ENCODE measurements at places on chromosomes 1 and 21.

- no peak for DNase-seq
Measured at GRCh38 chr1:248904437-248905216, 1.4 kb upstream of the PGBD2 start.

DNA sequence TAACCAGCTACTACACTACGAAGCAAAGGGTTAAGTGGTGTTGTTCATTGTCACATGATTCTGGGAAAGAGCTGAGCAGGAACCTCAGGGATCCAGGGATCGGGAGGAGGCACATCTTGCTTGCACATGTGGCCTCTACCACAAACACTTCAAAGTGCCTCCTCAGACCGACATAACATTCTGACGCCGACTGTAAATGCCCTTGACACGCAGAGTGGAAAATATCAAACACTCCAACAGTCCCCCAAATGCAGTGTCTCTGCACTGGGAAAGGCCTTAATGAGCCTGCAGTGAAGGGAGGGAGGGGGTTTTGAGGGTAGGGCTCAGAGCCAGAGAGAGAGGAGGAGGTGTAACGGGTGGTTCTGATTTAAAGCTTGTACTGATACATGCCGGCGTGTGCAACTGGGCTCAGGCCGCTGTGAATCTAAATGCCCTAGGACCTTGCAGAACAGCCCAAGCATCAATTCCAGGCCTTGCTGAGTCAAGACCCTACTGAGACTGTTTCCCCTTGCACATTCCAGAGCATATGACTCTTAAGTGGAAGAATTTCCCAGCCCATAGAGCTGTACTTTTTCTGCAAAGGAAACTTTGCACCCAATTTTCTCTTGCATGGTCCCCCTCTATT, 163.7 kb downstream of the NTMT2 start:
- DNase-seq: peak; percentile 99

- peak; percentile 97 for DNase-seq
Measured at GRCh38 chr1:114320586-114320985, 166.9 kb upstream of the SYT6 start.

DNA sequence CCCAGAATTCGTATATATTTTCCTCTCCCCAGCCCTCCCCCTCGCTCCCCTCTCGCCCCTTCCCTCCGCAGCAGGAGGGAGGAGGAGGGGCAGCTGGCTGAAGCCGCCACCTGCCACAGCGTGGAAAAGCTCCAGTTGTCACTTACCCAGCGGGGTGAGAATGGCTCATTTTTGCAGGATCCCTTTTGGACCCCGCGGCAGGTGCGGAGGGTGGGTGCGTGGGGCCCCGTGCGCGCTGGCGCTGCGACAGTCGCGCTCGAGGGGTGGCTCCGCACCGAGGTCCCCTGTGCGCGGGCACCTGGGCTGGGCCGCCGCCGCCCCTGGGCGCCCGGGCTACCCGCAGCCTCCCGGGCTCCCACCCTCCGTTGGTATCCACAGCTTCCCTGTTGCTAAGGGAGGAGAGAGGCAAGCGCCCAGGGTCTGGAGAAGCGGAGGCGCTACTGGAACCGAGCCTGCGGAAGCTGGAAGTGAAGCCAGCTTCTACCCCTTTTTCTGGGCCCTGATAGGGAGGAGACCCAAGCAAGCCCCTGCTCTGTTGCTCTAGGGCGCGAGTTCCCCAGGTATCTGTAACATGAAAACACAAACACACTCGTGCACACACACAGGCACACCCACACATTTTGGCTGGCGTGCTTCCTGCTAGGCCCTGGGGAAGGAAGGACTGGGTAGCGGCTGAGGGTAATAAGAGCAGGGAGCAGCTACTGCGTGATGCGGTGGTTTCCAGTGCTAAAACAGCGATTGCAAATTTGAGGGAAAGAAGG, at the start of gene ERICH3:
ERICH3 (minus strand) TSS at position 442 of the 761 bp plus-strand sequence; CDS start at position 169, 273 bp downstream.
- peak; percentile 2 for DNase-seq

GRCh38 chr1:89518221-89518631, 6.4 kb upstream of the LRRC8B start:
- DNase-seq: peak; percentile 77

DNA sequence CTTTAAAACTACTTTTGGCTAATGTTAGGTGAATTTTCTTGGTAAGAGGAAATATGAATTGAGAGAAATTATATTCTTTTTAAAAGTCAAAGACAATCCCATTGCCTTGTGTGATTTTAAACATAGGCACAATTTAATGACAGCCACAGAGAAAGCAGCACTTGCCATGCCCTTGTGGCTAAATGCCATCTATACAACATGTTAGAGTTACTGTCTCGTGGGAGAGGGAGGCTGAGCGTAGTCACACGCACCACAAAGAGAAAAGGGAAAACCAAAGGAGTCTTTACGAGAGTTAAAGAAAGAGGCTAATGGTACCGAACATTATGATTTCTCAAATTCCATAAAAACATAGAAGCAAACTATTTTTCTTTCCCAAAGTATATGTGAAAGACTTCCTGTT, 537.9 kb downstream of the PTPRC start:
- DNase-seq: no peak

- peak; percentile 26 for DNase-seq
Measured at GRCh38 chr21:15289896-15290841, 225.4 kb upstream of the NRIP1 start.
